8988T (cell line): ENCODE measurements at places on chromosomes 16 and 17.

GRCh38 chr17:40473573-40474365 lies 27.7 kb downstream of the TNS4 start:
- DNase-seq, result no peak

GRCh38 chr17:80698297-80698696 lies 153.7 kb downstream of the RPTOR start:
- DNase-seq, result no peak

DNA sequence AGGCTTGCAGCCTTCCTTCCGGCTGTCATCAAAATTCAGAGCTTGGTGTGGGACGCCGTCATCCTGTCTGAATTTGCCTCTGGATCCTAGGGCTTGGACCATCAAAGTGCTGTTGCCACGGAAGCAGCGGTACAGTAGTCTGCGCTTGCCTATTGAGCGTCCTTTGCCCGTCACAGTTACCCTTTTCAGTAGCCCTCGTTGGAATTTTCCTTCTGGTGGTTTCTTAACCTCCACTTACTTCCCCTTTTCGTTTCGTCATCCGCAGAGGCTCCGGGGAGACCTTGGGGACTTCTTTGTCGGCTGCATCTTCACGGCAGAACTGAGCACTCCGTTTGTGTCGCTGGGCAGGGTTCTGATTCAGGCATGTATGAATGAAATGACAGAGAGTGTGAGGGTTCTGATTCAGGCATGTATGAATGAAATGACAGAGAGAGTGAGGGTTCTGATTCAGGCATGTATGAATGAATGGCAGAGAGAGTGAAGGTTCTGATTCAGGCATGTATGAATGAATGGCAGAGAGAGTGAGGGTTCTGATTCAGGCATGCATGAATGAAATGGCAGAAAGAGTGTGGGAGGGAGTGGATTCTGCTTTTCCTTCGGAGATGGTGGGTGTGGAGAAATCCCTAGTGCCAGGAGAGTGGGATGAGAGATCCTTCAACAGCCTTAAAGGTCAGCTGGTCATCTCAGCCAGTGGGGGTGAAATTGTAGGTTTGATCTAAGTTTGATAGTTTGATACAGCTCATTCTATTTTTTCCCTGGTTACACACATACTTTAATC lies 8.0 kb downstream of the TLCD3A start:
- no peak for DNase-seq

- no peak for DNase-seq
Observed at GRCh38 chr16:58515871-58516767, 802 bp downstream of the SETD6 start.

GRCh38 chr17:3513305-3514035 lies 37.7 kb downstream of the ASPA start:
- no peak for DNase-seq

- DNase-seq, result no peak
Observed at GRCh38 chr17:63249256-63250004, 196.7 kb downstream of the CYB561 start.

DNA sequence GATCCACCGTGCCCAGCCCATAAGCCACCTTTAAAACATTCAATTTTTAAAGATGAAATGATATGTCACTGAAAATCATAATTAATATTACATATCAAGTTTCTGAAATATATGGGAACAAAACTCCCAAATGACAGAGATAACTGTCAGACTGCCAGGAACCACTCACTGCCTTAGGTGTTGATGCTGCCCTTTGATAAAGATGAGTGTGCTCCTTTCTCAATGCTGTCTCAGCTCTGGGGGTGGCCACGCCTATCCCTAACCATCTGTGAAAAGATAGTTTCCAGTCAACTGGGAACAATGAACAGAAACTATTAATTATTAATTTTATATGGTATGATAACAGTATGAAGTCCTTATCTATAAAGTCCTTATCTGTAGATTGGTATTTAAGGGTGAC lies 177.7 kb downstream of the MYO1D start:
- DNase-seq, result no peak

DNA sequence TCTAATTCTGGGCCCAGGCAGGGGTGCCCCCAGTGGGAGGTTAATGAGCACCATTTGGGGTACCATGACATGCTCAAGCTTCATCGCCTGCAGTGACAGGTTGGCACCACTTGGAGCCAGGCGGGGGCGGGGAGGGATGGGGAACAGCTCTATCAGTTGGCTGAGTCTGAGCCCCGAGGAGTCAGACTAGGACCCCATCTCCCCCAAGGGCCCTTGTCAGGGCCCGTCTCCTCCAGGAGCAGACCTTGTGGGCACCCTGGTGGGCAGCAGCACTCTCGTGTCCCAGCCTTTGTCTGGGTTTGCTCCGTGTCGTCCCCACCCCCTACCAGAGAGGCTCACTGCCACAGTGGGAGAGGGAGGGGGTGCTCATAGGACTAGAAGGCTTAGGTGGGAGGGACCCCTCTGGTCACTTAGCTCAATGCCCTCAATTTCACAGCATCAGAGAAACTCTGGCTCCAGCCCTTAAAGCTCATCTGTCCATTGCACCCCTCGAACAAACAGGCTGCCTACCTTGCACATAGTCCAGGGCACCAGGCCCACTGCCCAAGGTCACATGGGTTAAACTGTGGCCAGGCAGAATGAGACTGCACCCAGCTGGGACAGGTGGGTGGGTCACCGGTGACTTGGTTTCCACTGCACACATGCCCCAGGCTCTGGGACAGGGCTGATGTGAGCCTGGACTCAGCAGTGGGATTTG lies 4.1 kb downstream of the PPP1R9B start:
- peak; percentile 51 for DNase-seq

- no peak for DNase-seq
Observed at GRCh38 chr17:31541559-31541958, 150.1 kb downstream of the RAB11FIP4 start.

GRCh38 chr16:89720813-89721545 lies at the start of the genes VPS9D1 and ZNF276:
VPS9D1 (minus strand) TSS chr16:89720898; CDS start chr16:89720861, 37 bp downstream.
ZNF276 (plus strand) TSS chr16:89721537; CDS start chr16:89721641, 104 bp downstream.
- DNase-seq, result peak; percentile 85

- DNase-seq, result no peak
Observed at GRCh38 chr16:68722119-68723024, 14.7 kb upstream of the CDH1 start.

DNA sequence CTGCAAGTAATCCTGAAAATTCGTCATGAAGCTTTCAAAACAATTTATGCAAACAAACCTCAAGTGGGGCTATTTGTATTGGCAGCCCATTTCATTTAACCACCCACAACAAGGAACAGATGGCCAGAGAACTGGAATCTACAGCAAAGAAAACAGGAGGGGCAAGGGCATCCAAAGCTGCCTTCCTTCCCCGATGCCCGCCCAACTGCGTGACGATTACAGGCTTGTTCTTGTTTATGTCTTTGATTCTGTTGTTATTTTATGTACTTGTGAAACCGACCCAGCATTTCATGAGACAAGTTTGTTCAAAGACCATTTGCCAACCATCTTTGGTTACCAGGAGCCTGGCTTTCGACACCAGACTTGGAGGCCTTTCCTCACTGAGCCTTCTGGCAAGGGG lies 59.1 kb upstream of the IRX6 start:
- no peak for DNase-seq

DNA sequence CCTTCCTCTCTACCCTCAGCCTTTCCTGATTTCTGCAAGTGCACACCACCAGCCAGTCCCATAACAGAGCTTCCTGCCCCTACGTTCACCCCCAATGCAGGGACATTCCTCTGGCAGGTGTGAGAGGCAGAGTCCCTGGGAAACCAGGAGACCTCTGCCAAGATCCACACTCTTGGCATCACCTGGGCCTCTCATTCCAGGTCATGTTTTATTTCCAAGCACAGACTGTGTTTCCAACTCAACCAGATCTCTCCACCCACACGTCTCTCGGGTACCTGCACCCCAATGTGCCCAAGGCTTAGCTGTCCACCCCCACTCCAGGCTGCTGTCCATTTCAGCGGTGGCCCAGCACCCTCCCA lies 21.0 kb upstream of the PHB1 start:
- DNase-seq, result no peak

DNA sequence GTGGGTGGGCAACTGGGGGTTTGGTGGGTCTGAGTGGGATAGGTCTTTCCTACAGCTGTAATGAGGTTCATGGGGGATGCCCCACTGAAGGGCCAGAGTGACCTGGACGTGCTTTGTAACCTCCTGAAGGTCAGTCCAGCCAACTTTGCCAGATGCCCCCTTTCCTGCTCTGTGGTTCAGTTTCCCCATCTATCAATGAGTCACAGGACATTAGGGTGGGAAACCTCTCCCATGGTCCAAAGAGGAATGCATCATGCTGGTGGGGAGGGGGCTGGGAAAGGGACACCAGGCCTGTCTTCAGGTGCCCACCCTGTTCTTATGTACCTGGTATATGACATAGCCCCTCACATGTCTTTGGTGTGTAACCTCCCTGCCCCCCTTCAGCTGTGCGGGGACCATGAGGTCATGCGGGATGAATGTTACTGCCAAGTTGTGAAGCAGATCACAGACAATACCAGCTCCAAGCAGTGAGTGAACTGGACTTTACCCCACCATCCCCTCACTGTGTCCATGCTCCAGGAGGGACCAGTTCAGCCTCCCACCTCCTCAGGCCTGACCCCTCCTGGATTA lies 24.0 kb upstream of the ALKBH5 start:
- no peak for DNase-seq

DNA sequence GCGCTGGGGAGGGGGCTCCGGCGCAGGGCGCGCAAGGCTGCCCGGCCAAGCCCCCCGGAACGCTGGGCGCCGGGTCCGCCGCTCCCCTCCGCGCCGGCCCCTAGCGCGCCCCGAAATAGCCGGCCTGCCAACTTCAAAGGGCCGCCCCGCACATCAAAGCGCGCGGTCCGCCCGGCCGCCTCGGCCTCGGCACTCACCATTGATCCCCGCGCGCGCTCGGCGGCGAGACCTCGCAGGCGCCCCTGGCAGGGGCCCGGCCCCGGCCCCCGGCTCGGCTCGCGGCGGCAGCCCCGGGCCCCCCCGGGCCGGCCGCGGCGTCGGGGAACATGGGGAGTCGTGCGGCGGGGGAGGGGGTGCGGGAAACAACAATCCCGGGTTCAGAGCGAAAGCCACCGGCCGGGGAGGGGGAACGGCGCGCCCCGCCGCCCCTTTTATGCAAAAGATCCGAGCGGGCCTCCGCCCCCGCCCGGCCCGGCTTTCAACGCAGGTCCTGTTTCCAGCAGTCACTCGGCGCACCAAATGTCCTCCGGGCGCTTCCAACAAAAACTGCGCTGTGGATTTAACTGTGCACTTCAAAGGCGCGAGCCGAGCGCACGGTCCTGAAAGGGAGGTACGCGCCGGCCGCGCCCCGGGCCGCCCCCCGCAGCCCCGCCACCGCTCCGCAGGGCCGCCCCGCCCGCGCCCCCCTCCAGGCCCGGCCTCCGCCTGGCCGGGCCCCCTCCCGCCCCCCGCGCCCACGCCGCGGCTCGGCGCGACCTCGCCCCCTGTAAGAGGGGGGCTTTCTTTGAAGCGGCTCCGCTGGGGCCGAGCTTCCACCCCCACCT lies 608 bp downstream of the AXIN2 start:
- DNase-seq, result peak; percentile 69

DNA sequence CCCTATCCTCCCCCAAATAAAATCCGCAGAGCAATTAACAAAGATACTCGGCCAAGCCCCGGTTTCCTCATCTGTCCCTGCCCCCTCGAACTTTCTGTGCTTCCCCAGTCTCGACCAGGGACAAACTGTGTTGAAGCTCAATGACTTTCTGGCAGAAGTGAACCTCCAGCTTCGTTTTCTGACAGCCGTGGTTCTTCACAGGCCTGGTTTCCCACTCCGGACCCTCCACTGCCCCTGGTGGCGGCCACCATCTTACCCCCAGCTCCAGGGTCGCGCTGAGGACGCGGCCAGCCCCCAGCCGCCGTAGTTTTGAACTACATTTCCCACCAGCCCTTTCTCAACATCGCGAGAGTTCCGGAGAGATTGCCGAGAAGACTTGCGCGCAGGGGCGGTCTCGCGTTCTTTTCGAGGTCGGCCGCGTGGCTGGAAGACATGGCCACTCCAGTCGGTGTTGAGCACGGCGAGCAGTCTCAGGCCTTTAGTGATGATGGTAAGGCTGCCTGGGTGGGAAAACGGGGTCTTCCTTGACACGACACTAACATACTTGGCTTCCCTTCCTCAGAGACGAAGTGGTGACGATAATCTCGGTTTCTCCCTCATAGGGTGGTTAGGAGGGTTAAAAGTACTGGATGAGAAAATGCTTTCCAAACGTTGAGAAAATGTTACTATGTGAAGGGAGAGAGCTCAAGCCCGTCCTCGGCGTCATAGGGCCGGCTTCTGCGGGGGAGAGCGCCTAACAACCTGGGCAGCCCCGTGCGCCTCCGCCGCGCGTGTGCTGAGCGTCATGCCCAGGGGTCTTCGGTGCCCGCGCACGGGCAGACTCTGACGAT lies 17.7 kb downstream of the PRCD start:
- no peak for DNase-seq

DNA sequence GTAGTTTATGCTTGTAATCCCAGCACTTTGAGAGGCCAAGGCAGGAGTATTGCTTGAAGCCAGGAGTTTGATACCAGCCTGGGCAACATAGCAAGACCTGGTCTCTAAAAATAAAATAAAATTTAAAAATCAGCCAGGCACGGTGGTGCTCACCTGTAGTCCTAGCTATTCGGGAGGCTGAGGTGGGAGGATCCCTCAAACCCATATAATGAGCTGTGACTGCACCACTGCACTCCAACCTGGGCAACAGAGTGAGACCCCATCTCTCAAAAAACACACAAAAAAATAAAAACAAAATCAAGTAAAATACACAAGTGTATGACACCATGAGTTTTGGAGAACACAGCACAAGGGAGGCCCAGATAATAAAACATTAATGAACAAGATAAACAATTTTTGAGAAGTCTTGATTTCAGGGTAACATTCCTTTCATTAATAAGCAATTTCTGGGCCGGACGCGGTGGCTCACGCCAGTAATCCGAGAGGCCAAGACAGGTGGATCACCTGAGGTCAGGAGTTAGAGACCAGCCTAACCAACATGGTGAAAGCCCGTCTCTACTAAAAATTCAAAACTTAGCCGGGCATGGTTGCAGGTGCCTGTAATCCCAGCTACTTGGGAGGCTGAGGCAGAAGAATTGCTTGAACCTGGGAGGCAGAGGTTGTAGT lies 17.9 kb downstream of the PRPSAP1 start:
- DNase-seq, result no peak

DNA sequence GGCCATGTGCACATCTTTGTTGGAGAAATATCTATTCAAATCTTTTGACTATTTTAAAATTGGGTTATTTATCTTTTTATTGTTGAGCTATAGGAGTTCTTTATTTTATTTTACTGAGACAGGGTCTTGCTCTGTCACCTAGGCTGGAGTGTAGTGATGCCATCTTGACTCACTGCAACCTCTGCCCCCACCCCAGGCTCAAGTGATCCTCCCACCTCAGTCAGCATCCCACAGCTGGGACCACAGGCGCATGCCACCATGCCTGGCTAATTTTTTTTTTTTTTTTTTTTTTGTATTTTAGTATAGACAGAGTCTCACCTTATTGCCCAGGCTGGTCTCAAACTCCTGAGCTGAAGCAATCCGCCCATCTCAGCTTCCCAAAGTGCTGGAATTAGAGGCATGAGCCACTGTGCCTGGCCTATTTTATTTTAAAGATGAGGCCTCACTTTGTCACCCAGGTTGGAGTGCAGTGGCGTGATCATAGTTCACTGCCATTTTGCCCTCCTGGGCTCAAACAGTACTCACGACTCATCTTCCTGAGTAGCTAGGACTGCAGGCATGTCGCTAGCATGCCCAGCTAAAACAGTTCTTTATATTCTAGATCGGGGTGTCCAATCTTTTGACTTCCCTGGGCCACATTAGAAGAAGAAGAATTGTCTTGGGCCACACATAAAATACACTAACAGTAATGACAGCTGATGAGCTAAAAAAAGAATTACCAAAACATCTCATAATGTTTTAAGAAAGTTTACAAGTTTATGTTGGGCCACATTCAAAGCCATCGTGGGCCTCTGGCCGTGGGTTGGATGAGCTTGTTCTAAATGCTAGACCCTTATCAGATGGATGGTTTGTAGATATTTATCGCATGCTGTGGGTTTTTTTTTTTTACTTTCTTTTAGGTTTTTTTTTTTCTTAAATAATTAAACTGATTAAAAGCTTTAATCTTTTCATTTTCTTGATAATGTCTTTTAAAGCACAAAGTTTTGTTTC lies 13.7 kb downstream of the TENT4B start:
- no peak for DNase-seq
